IMR-90 (cell line): ENCODE measurements at places on chromosomes 13 and 19. TPM values are rescaled to one million over a fixed set of nuclear protein-coding genes. Genes with fewer than 3 reads are reported as not detected.

GRCh38 chr13:113657851-113658741 lies at the start of gene ATP4B:
ATP4B (minus strand) TSS chr13:113658198; CDS start chr13:113658144, 54 bp downstream.
- H3K27ac ChIP-seq, result no peak within 1 kb of the TSS
- no peak within 1 kb of the TSS for H3K4me3 ChIP-seq
- H3K27me3 ChIP-seq, result peaks cover 3% of the 10 kb centered on the region; the same call in 1 of the 2 replicates
- no peaks in the 10 kb centered on the region for H3K36me3 ChIP-seq

GRCh38 chr13:104987621-104988020 lies 1547.8 kb downstream of the EFNB2 start:
- no peaks in the 10 kb centered on the region for H3K27me3 ChIP-seq
- no peak overlapping the region for H3K27ac ChIP-seq
- H3K36me3 ChIP-seq, result no peaks in the 10 kb centered on the region
- no peak for DNase-seq
- H3K4me3 ChIP-seq, result no peak overlapping the region

SH2D3A gene
- total RNA-seq, result under 0.01 TPM in 1 of 2 replicates, not detected in the other

ZNF493 gene
- 3.4 and 5.8 TPM in 2 replicates for total RNA-seq

PRODH2 gene
- total RNA-seq, result not detected in 2 replicates

- no peak for DNase-seq
- H3K27ac ChIP-seq, result no peak overlapping the region
- H3K36me3 ChIP-seq, result no peaks in the 10 kb centered on the region
- no peaks in the 10 kb centered on the region for H3K27me3 ChIP-seq
- no peaks in the 10 kb centered on the region for H3K4me1 ChIP-seq
Measured at GRCh38 chr13:112462408-112462807, 86.3 kb downstream of the SPACA7 start.

DNA sequence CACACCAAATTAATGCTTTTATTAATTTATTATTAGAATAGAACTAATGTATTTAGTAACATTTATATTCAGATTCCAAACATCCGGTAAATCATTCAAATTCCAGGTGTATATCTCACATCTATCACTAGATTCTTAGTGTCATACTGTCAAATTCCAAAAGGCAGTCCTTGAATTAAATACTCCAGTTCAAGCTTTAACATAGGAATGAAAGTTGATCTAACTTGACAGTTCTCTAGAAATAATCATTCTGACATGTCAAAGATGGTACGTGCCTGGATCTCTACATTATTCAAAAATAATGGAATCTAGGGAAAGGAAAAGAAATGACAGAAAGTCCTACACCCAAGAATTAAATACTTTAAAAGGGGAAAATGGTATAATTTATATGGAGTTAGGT lies 1161.5 kb downstream of the PCDH9 start:
- H3K36me3 ChIP-seq, result no peaks in the 10 kb centered on the region
- H3K4me3 ChIP-seq, result no peak overlapping the region
- H3K4me1 ChIP-seq, result no peaks in the 10 kb centered on the region
- no peak for DNase-seq
- H3K27me3 ChIP-seq, result no peaks in the 10 kb centered on the region

IRGC gene
- total RNA-seq, result not detected in 2 replicates

DNA sequence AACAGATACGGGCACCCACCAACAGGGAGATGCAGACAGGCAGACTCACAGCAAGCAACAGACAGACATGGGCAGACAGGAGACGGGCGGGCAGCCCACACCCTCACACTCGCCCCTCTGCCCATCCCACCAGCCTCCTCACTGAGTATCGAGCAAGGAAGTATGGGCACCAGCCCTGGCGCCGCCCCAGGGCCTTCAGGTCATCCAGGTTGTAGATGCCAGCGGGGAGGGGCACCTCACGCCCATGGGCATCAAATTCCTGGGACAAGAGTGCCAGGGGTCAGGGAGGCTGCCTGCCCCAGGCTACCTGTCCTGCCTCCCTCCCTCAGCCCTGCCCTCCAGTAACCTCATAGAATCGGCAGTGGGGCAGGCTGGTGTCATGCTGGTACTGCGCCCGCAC lies 5.7 kb downstream of the ERCC2 start:
- H3K4me1 ChIP-seq, result peaks cover 4% of the 10 kb centered on the region
- no peaks in the 10 kb centered on the region for H3K27me3 ChIP-seq
- H3K36me3 ChIP-seq, result peaks cover 33% of the 10 kb centered on the region
- no peak overlapping the region for H3K27ac ChIP-seq
- DNase-seq, result no peak
- H3K4me3 ChIP-seq, result no peak overlapping the region
